ENCODE measurements at places on chromosomes 3 and 15.

- DNase-seq, result no peak
These were observed 12.5 kb upstream of the ISL2 start for GRCh38 chr15:76324066-76324465.

- DNase-seq, result no peak
These were observed 83.5 kb upstream of the PXYLP1 start for GRCh38 chr3:141148169-141148568.

- no peak for DNase-seq
These were observed 39.7 kb upstream of the C15orf39 start for GRCh38 chr15:75161917-75162414.

DNA sequence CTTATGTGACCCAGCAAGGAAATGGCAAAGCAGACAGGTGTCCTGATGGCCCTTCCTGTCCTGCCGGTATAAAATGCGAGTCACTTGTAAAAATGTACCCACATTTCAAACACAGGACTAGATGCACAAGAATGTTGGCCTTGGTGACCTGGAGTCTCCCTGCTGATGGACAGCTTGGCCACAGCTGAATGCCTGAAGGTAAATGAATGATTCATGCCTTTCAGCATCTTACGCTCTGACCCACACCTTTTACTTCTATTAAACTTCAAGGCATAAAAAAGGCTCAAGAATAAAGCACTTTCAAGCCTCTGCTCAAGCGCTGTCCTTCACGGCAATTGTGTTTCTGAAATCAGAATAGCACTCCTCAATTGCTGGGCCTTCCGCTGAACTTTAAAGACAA lies 228.0 kb upstream of the SLCO3A1 start:
- no peak for DNase-seq

GRCh38 chr3:67005974-67006373 lies 7.9 kb downstream of the KBTBD8 start:
- no peak for DNase-seq

DNA sequence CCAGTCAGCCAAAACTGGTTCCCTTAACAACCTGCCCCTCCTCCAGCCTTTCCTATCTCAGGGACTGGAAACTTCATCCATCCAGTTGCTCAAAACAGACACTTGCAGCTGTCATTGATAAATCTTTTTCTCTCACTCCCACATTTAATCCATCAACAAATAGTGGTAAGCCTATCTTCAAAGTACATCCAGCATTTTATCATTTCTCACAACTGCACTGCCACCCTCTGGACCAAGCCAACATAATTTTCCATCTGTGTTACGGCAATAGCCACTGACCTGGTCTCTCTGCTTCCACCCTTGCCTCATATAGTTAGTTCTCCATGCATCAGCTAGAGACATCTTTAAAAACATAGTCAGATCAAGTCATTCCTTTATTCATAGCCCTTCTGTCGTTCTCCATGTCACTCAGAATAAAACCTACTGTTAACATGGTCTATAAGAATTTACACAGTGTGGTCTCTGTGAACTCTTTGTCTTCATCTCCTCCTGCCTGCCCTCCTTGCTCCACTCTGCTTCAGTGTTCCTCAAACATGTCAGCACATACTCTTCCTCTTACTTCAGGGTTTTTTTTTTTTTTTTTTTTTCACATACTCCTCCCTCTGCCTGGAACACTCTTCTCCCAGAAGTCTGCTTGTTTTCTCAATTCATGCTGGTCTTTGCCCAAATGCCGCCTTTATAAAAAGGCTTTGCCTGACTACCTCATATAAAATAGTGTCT lies 102.5 kb upstream of the COL6A5 start:
- no peak for DNase-seq

DNA sequence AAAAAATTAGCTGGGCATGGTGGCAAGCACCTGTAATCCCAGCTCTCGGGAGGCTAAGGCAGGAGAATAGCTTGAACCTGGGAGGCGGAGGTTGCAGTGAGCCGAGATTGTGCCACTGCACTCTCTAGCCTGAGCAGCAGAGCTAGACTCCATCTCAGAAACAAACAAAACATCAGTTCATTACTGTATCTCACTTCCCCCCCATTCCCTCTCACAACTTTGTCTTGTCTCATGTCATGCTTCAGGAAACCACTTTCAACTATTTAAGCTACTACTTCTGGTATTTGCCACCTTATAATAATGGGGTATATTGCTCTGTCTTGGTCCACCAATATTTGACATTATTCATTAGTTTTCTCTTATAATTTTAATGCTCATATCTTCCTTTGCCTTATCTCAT lies 26.2 kb downstream of the PIK3CA start:
- DNase-seq, result no peak

DNA sequence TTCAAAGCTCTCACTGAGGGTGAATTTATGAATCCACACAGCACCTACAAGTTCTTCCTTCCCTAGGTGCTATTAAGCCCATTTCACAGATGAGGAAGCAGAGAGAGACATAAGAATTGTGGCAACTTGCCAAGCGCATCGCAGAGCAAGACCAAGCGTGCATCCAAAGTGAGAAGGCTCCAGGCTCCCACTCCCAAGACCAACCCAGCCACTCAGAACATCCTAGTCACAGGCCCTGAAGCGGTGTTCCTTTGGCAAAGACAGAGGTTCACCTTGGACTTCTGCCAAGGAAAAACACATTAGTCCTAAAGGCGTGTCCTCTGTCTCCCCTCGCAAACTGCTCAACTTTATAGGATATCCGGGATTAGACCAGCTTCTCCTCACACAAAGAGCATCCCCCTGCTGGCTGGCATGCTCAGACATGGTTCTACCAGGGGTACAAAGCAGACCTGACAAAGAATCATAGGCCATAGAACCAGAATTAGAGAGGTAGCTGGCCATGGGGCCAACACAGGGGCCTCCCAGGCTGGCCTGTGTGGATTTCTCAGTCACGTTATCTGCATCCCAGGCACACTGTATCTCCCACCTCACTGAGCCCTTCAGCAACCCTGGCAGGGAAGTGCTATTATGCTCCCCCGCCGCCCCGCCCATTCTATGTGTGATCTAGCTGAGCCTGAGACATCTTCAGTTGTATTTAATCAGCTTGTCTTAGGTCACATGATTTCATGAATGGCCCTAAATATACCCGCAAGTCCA lies 160.2 kb downstream of the FOXP1 start:
- no peak for DNase-seq

DNA sequence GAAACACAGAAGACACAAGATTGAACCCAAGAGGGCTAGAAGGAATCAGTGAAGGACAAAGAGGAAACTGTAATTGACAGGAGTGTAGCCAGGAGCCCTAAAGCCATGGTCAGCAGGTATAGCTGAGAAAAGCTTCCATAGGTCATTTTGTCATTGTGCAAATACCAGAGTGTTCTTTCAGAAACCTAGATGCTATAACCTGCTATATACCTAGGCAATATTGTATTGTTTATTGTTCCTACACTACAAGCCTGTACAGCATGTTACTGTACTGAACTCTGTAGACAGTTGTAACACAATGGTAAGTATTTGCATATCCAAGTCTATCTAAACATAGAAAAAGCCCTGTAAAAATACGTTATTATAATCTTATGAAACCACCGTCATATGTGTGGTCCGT lies 119.3 kb upstream of the LRRFIP2 start:
- no peak for DNase-seq

GRCh38 chr15:100053474-100054121 lies 288.2 kb downstream of the ADAMTS17 start:
- DNase-seq, result no peak

DNA sequence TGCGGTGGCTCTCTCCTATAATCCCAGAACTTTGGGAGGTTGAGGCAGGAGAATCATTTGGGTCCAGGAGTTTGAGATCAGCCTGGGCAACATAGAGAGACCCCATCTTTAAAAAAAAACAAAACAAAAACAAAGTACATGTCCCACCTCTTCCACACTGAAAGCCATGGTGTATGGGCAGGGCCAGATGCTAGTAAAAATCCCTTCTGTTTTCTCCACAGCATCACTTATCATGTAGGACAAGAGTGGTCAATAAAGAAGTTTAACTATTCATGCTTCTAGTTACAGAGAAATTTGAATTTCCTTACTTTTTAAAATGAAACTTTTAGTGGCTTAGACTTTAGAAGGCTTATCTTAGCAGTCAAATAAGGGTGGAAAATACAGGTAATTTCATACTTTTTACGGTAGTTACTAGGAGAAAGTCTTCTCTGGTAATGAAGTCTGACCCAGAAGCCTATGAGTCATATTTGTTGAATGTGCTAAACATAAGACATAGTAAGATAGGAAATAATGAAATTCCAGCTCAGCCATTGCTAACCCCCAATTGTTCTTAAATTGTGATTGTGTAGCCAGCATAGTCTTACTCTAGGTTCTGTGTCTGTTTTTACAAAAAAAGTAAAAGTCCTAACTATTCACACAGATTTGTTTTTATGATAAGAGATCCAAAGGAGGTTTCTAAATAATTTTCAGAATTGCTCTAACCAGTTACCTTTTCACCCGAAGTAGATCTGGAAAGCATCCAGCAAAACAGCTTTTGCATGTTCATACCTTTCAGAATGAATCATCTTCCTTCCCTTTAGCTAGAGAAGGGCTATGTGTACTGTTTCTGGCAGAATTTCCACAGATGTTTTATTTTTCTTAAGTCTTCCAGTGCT lies 16.4 kb upstream of the ZNF609 start:
- no peak for DNase-seq

DNA sequence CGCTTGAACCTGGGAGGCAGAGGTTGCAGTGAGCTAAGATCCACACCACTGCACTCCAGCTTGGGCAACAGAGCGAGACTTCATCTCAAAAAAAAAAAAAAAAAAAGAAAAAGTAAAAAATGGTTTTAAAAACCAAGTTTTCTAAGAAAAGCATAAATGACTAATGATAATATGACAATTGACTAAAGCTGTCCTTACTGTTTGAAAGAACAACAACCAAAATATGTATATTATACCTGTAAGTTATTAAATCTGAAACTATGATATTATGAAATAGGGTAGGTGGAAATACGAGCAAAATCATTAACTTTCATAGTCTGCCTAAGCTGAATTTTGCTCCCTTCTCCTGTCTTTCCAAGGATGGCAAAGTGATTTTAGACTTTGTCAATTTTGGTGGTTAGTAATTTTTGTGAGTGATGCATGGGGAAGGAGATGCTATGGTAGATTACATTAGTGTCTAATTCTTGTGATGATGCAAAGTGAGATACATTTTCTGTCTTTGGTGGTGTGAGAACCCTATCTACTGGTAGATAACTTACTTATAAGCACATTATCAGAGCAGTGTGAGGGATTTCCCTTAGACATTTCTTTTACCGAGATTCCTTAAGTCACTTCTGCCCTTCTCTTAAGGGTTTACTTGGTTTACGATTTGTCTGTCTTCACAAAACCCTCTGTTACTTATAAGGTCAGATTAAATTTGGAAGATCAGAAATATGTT lies 10.6 kb upstream of the CHD2 start:
- peak; percentile 12 for DNase-seq

GRCh38 chr3:115562636-115563267 lies 60.6 kb upstream of the GAP43 start:
- no peak for DNase-seq

DNA sequence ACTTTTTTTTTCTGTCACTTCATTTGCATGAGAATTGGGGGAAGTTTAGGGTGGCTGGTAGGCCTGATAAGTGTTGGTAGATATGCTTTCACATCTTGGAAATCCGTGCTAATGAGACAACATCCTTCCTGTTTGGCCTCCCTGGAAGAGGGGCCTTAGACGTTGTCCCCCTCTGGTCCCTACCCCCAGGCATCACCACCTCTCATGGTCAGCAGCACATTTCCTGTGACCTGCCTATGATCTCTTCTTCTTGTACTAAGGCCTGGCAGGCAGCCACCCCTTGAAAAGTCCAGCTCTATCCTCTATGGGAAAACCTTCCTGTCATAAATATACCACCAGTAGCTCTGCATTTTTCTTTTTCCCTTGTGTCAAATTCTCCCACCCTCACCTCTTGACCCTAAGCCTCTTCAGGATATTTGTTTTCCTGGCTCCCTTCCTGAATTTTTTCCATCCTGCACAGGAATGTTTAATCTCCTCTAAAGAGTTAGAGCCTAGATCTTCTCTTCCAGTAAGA lies 107.8 kb downstream of the SNRK start:
- no peak for DNase-seq

DNA sequence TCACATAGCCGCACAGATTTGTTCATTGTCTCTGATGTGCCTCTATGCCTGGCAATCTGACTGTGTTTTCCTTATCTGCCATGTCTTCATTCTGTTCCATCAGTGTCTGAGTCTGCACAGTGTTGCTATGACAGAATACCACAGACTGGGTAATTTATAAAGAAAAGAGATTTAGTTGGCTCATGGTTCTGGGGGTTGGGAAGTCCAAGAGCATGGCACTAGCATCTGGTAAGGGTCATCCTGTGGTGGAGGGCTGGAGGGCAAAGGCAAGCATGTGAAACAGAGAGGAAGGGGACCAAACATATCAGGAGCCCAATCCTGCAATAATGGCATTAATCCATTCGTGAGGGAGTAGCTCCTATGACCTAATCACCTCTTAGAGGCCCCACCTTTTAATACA lies 11.9 kb upstream of the HCN4 start:
- no peak for DNase-seq

DNA sequence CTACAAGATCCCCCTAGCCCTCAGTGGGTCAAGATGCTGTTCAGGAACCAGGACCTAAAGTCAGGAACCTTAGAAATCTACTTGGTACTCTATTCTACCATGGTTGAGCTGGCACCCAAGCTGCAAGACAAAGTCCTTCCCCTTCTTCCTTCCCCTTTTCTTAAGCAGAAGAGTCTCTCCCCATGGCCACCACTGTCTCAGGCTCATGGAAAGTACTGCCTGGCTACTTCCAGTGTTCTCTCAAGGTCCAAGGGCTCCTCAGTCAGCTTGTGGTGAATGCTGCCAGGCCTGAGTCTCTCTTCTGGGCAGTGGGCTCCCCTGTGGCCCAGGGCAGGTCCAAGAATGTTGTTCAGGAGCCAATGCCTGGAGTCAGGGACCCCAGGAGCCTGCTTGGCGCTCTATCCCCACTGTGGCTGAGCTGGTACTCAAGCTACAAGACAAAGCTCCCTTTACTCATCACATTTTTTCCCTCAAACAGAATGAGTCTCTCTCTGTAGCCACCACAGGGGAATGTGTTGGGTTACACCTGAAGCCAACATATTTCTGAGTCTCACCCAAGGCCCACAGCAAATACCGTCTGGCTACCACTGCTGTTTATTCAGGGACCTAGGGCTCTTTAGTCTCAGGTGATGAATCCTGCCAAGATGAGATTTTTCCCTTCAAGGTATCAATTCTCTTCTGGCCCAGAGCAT lies 18.1 kb upstream of the SLC27A2 start:
- DNase-seq, result no peak

GRCh38 chr15:31296646-31297574 lies 29.7 kb upstream of the KLF13 start:
- DNase-seq, result no peak

DNA sequence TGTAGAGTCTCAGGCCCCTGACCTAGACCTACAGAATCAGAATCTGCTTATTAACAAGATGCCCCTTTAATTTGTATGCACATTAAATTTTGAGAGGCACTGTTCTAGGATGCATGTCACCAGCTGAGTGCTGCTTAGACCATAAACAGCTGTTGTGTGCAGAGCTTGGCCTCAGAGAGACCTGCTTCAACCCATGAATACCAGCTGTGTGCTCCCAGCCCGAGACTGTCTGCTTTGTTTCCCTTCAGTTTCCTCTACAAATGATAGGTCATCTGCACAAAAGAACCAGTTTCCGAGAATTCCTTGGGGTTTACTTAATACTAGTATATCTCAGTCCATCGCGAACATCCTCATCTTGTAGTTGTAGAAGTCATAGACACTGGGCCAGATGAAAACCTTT lies 158.5 kb upstream of the PFN2 start:
- no peak for DNase-seq

- no peak for DNase-seq
These were observed 36.8 kb upstream of the ZDHHC23 start for GRCh38 chr3:113910966-113911365.
